Cortex of kidney (tissue), 1 donor: ENCODE measurements at places on chromosomes 3 and 15.

- DNase-seq: no peak
Measured at GRCh38 chr15:76114561-76114960, 54.8 kb downstream of the TMEM266 start.

GRCh38 chr3:105853801-105854432 is 14.9 kb downstream of the CBLB start:
- no peak for DNase-seq

- no peak for DNase-seq
Measured at GRCh38 chr15:95499397-95499796, 831.1 kb upstream of the NR2F2 start.

GRCh38 chr3:57959423-57960173 is 48.6 kb upstream of the FLNB start:
- no peak for DNase-seq

- DNase-seq: no peak
Measured at GRCh38 chr3:64915778-64916177, 228.0 kb upstream of the ADAMTS9 start.

GRCh38 chr3:45306406-45307008 is 80.4 kb upstream of the TMEM158 start:
- no peak for DNase-seq

DNA sequence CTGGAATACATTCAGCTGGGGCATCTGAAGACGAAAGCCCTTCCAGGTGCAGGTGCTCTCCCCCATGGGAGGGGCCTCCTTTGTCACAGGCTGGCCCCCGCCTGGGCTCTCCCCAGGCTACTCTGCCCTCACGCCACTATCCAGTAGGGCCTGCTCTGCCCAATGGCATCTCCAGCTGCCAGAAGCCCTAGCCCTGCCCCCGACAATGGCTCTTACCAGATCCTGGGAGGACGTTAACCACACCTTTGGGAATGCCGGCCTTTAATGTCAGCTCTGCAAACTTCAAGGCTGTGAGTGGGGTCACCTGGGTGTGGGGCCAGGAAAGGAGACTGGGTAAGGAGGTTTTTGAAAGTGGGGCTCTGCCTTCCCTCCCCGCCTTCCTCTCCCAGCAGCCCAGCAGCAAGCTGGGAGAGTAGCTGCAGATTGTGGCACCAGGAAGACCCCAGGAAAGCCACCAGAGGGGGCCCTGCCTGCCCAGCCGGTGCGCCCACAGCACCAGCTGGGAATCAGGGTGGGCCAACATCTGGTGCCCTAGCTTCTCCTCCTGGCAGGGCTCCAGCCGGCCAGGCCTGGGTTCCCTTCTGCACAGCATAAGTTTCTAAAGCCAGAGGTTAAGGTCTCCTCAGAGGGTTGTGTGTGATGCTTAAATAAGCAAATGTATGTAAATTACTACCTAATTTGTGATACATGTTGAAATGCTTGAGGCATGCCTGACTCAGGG is 40.4 kb upstream of the SLC41A3 start:
- DNase-seq: no peak

DNA sequence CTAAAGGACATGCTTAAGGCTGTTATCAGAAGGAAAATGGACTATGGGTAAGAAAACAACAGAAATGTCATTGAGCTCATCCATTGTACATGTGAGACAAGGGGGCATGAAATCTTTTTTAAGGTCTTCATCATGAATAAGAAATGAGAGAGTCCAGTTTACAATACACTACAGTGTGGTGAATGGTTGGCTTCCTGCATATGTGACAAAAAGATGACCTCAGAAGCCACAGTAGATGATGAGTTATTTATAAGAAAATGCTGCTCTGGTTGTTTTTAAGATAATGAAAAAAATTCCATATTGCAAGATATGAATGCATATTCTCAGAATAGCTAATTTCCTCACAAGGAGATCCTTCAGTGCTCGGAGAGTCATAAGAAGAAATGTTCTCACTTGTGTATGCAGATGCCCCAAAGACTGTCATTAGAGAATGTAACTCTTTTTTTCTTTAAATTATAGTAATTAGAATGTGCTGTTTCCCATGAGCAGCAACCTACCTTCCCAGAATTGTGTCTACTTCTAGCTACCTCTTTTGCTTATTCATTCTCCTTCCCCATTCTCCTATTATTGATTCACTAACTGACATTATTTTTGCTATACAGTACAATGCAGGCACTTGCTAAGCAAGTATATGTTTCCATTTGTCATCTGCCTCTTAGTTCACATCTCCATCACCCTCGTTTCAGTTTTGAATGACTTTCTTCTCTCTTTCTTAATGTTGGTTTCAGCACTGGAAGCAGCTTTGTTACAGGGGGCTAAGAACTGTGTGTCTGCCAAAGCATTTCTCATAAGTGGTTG is 152.0 kb upstream of the PEX5L start:
- no peak for DNase-seq

DNA sequence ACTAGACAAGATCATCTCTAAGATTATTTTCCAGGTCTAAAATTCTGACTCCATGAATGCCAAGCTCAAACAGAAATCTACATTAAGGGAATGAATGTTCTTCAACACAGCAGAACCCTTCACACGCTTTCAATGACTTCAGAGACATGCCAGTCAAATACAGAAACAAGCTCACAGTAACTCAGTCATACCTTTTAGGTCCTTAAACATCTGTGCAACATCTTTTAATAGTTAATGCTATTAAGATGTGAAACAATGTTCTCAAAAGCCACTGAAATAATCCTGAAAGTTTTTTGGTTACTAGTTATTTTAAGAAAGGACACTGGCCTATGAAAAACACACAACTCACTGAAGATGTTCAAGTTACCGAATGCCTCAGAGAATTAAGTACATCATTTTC is 2.5 kb downstream of the DLG1 start:
- DNase-seq: no peak

GRCh38 chr3:49217688-49218470 is 46.5 kb downstream of the KLHDC8B start:
- no peak for DNase-seq

DNA sequence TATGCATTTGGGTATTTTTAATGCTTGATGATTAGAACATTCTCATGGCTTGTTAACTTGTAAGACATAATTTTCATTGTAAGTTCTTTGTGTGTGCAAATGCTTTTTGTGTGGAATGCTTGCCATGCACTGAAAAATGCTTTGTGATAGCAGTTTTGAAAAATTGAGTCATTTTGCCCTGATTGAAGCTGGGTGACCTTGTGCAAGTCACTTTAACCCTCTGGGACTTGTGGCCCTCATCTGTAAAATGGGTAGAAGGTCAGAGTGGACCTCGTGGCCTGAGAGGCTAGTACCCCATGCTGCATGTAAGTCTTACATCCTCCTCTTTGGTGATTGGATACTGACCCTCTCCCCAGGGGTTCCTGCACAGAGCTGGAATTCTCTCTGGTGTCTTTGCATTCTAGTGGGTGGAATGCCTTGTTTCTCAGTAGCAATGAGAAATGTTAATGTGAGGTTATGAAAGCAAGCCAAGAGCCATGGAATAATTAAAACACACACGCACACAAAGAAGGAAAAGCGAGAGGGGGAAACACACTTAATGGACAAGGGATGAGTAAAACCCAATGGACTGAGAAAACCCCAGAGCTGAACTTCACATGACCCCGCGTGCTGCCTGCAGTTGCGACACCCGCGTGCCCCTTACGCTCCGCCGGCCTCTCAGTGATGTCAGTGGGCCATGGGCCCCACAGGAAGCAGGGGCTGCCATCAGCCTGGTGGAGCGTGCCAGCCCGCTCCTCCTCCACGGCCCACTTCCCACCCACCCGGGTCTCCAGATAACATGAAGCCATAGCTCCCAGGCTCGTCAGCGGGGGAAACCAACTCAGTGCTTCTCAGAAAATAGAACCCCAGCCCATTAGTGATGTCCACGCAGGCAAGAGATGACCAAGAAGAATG is 44.0 kb downstream of the SMAD3 start:
- no peak for DNase-seq

GRCh38 chr3:110430146-110430545 is 641.5 kb upstream of the NECTIN3 start:
- DNase-seq: no peak

- no peak for DNase-seq
Measured at GRCh38 chr15:88764448-88764847, 38.8 kb upstream of the ACAN start.

- no peak for DNase-seq
Measured at GRCh38 chr3:70090322-70090913, 90.9 kb downstream of the SAMMSON start.

DNA sequence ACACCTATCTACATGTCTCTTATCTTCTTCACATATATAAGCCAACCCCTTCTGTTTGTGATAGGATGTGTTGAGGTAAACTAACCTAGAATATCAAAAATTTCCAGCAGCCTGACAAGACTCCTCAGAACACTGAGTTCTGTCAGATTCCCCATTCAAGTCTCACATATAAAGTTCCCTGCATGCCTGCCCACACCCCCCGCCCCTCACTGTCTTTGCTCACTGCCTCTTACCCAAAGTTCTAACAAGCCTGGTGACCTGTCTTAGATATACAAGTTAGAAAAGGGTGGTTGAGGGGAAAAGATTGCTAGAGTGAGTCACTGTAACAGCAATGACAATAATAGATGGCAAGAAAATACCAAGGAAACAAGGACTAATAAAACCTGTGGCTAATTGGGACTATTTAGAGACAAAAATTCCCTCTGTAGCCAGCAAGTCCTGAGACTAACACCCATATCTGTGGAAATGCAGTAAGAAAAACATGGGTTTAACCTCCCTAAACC is 40.1 kb downstream of the FBXO22 start:
- no peak for DNase-seq

DNA sequence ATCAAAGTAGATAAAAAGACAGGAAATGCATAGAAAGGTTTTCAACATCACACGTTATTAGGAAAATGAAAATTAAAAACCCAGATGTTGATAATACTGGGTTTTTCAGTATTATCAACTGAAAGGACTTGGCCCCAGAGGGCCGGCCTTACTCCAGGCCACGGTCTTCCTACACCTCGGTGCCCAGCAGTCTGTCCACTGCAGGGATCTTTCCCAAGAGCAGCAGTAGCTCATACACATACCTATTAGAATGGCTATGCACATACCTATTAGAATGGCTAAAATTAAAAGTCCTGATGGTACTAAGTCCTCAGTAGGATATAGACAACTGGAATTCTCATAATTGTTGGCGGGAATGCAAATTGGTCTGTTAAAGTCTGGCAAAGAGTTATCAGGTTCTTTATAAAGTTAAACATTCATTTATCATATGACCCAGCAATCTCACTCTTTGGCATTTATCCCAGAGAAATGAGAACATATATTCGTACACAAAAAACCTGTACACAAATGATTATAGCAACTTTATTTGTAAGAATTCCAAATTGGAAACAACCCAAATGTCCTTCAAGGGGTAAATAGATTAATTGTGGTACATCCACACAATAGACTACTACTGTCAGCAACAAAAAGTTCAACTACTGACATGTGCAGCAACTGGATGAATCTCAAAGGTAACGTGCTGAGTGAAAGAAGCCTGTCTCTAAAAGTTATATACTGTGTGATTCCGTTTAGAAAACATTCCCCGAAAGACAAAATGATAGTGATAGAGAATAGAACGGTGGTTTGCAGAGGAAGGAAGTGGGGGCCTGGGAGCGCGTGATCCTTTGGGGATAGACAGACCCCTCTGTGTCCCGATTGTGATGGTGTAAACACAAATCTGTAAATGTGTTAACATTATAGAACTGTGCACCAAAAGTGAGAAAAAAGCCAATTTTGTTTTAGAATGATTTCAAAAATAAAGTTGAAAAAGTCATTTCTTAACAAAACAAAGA is 62.3 kb downstream of the MCTP2 start:
- no peak for DNase-seq

DNA sequence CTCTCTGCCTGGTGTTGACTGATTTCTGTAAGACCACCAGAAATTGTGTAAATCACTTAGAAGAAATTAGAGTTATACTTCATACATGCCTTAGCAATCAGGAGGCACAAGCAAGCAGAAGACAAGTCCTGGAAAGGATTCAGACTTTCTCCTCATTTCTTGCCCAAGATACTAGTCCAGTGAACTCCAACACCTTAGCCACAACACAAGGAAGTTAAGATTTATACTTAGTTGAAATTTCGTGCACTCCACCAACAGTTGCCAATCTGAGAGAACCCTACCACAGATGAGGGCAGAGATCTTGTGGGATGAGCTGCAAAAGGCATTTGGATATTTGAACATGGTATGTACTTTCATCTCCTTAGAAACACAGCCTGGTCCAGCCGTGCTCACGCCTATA is 2.3 kb downstream of the P3H2 start:
- DNase-seq: no peak

DNA sequence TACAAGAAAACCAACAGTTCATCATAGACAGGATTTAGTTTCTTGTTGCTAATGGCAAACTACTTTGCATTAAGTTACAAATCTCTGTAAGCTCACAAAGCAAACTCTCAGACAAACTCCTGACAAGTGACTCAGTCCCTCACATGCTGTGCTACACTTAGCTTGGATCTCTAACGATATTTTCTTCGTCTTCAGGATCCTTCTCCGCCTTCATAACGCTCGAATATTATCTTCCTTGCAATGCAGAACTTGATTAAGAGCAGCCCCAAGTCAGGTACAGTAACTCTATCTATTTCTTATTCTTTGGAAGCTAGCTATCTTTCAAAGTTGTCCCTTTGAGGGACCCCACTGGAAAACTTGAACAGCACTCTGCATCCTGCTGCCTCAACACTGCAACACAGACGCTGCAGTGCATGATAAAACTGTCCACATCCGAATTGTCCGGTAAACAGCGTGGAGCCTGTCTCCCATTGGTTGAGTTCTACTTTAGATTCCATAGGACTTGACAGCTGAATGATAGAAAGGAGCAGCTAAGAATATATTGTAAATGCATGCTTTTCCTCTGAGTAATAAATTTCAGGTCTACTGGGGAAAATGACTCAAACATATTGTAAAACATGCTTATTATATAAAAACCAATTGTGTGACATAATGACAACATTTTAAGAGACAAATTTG is 61.3 kb downstream of the UACA start:
- no peak for DNase-seq

DNA sequence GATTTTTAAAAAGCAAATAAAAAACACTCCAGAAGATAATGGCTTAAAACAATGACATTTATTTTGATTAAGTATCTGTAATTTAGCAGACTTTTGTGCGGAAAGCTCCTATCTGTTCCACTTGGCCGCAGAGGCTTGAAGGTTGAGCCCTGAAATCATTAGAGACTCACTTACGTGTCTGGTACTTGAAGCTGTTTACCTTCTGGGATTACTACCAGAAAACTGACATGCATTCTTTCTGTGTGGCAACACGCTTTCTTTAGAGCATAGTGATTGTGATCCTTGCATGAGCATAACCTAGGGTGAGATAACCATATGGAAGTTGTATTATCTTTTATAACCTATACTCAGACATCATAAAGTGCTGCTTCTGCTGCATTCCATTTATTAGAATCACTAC is 298.5 kb downstream of the SI start:
- DNase-seq: no peak

DNA sequence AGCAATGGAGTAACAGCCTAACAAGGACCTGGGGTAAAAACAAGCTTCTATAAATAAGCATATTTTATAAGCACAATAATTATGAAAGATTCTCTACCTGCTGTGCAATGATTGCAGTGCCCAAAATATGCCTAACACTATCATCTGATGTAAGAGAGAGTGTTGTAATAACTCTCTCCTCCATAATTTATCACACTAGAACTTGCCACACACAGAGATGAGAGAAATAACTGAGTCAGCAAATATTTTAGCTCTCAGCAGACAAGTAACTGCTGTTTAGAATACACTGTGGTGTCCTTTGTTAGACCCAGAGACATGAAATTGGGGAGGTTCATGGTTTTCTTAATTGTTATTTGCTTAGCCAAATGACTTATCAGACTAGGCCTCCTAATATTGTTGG is 105.3 kb upstream of the ACP3 start:
- no peak for DNase-seq

GRCh38 chr15:96460106-96460505 is 129.6 kb downstream of the NR2F2 start:
- DNase-seq: no peak
